GM23338 (cell line): ENCODE measurements at places on chromosomes 5 and 9.

- no peak overlapping the region for H3K4me3 ChIP-seq
- no peaks in the 10 kb centered on the region for H3K4me1 ChIP-seq
- no peak for DNase-seq
- no peaks in the 10 kb centered on the region for H3K27me3 ChIP-seq
These were observed 333.6 kb upstream of the MEF2C start for GRCh38 chr5:89216606-89217005.

DNA sequence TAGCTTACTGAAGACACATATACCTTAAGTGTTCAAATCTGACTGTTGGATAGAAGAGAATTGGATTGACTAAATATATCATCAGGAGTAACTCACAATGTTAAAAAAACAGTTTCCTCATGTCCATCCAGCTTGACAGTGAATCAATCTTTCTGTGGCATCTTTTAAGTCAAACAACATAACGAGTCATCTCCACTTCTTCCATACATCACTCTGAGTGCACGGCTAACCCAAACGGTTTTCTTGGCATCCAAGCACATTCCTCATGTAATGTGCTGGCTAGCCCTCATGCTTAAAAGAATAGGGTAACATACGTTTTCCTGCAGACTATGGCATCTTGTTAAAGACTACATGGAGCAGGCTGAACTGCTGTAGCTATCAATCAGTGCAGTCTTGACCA lies 291.5 kb upstream of the TRPC7 start:
- H3K4me3 ChIP-seq: no peak overlapping the region
- no peaks in the 10 kb centered on the region for H3K4me1 ChIP-seq
- DNase-seq: no peak
- H3K27me3 ChIP-seq: no peaks in the 10 kb centered on the region
- H3K27ac ChIP-seq: no peak overlapping the region

DNA sequence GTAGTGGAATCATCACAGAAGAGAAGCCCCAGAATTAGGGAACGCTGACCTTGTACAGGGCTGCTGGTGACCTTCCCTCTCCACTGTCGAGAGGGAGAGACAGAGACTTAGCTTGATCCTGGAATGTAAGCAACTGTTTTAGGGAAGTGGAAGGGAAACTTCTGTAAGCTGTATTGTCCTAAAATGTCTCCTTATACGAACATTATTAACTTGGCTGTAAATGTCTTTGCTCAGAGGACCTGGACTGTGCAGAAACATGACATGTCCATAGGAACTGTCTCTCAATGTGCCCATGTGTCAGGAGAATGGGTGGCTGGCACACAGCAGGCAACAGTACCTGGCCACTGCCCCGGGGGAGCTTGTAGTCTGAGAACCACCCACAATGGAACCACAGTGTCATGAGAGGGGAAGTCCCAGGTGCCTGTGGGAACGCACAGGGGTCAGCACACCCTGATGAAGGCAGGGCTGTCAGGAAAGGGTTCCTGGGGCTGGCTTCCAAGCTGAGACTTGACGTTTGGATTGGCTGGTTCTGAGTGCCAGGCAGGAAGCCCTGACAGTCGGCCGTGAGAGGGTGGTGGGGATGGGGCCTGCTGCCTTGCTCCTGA lies 34.0 kb downstream of the DAP start:
- no peaks in the 10 kb centered on the region for H3K27me3 ChIP-seq
- H3K36me3 ChIP-seq: no peaks in the 10 kb centered on the region
- no peak overlapping the region for H3K4me3 ChIP-seq

- no peak overlapping the region for H3K27ac ChIP-seq
- H3K4me3 ChIP-seq: no peak overlapping the region
- DNase-seq: no peak
These were observed 5.1 kb downstream of the DBN1 start for GRCh38 chr5:177468329-177468684.

GRCh38 chr5:135357685-135358084 lies 41.3 kb downstream of the MACROH2A1 start:
- no peaks in the 10 kb centered on the region for H3K36me3 ChIP-seq
- no peak for DNase-seq
- H3K4me3 ChIP-seq: no peak overlapping the region
- no peaks in the 10 kb centered on the region for H3K4me1 ChIP-seq
- no peak overlapping the region for H3K27ac ChIP-seq
- no peaks in the 10 kb centered on the region for H3K27me3 ChIP-seq

DNA sequence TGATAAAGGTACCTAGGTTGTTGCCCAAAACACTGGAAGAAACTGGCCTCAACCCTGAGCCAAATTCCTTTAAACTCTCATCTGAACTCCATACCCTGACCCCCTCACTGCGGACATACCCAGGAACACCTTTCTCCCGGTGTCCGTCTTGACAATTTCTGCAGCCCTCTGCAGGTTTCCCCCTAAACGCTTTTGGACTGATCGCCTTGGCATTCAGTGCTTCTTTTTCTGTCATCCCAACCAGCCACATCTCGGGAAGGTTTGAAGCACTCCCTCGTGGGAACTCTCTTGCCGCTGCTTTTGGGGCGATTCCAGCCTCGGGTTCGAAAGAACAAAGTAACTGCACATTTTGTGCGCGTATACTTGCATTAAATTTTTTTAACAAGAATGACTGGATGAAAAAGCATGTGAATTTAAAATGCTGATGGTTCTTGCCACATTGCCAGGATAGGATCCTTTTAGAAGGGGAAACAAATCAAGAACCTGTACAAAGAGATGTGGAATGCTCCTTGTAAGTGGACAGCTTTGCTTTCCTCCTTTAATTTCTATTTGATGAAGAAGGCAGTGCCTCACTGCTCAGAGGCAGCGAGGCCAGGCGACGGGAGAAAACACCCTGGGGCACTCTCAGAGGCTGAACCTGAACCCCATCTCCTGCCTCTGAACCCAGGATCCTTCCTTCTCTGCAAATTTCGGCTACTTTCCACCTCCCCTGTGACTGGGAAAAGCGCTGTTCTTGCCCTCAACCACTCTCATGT lies 615 bp downstream of the PSMD5 start:
- no peaks in the 10 kb centered on the region for H3K27me3 ChIP-seq
- H3K4me3 ChIP-seq: peak overlapping the region; percentile 96
- peaks cover 12% of the 10 kb centered on the region for H3K4me1 ChIP-seq
- H3K36me3 ChIP-seq: peaks cover 4% of the 10 kb centered on the region; the same call in 1 of the 2 replicates
- DNase-seq: peak; percentile 29
- H3K27ac ChIP-seq: peak overlapping the region; percentile 93

- no peak overlapping the region for H3K4me3 ChIP-seq
- no peaks in the 10 kb centered on the region; the same call in 1 of the 2 replicates for H3K36me3 ChIP-seq
- peaks cover 13% of the 10 kb centered on the region for H3K4me1 ChIP-seq
- H3K27me3 ChIP-seq: no peaks in the 10 kb centered on the region
- DNase-seq: no peak
These were observed 31.0 kb upstream of the RPS23 start for GRCh38 chr5:82309091-82309531.

DNA sequence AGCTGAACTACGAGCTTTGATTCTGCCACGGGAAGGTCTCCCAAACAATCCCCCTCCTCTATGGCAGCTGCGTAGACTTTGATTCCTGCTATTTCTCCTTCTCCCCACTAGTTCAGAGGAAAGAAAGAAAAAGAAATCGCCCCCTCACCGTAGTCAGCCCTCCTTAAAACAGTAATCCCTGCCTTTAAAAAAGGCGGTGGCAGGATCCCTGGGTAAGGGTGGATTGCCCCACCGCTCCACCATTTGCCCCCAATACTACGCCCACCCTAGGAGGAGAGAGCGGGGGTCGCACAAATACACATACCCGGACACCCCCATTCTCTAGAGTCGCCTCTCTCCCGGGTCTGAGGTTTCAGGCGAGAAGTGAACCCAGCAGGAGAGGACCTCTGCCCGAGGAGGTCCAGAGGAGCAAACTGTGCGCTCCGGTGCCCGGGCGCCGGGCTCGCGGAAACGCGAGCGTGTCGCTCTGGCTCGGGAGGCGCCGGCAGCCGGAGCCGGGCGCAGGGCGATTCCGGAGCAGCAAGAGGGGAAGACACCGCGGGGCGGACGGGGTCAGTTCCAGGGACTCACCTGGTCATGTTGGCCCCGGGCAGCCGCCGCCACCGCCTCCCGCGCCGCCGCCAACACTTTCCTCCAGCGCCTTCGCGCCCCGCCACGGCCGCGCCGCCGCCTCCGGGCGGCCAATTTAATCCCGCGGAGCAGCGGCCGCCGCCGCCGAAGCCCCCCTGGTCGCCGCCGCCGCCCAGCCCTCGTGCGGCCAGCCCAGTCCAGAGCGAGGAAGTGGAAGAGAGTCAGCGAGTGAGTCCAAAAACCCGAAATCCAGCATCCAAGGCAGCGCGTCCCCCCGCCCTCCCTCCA lies 1057.7 kb upstream of the DMAC1 start:
- DNase-seq: peak; percentile 68
- H3K36me3 ChIP-seq: no peaks in the 10 kb centered on the region
- peaks cover 24% of the 10 kb centered on the region for H3K27me3 ChIP-seq
- peaks cover 35% of the 10 kb centered on the region for H3K4me1 ChIP-seq

GRCh38 chr5:16773991-16774390 lies 157.2 kb upstream of the RETREG1 start:
- DNase-seq: no peak
- no peaks in the 10 kb centered on the region for H3K36me3 ChIP-seq
- no peak overlapping the region for H3K27ac ChIP-seq
- H3K27me3 ChIP-seq: no peaks in the 10 kb centered on the region

GRCh38 chr5:167664222-167664804 lies 627.1 kb upstream of the WWC1 start:
- no peak overlapping the region for H3K27ac ChIP-seq
- H3K4me3 ChIP-seq: no peak overlapping the region
- no peak for DNase-seq
- H3K4me1 ChIP-seq: peaks cover 8% of the 10 kb centered on the region; the same call in 1 of the 2 replicates
- no peaks in the 10 kb centered on the region for H3K27me3 ChIP-seq

DNA sequence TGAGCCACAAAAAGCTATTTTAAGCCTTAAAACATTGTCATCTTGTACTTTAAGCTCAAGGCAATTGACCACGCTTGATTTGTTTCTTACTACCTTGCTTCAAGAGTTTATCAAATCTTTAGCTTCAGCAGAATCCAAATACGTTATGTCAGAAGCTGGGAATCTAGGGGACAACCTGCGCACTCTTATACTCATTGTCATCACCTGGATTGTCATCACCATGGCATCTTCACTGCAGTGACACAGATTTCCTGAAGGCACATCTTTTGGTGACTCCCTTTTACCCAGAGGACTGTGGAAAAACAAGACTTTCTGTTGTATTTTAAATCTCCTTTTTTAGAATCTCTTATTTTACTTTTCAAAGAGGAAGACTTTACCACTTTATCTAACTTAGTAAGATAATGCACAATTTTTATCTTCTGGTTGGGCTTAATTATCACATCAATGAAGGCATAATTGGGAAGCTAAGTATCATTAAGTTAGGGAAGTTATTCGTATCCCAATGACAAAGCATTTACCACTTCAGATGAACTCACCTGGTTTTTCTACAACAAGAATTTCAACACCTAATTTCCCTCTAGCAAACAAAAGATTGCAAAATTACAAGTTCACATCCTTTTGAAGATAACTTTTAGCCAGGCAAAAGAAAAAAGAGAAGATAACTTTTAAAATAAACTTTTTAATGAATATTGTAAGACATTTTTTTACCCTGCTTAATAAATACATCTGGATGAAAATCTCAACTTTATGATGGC lies 162.0 kb downstream of the DOCK2 start:
- no peak for DNase-seq
- peak overlapping the region; percentile 47; the same call in 1 of the 2 replicates for H3K27ac ChIP-seq
- no peaks in the 10 kb centered on the region for H3K27me3 ChIP-seq
- no peaks in the 10 kb centered on the region for H3K36me3 ChIP-seq
- peak overlapping the region; percentile 5; the same call in 1 of the 2 replicates for H3K4me3 ChIP-seq
- H3K4me1 ChIP-seq: peaks cover 17% of the 10 kb centered on the region

GRCh38 chr9:85740787-85741094 lies 1.0 kb downstream of the AGTPBP1 start:
- peak overlapping the region; percentile 74; the same call in 1 of the 2 replicates for H3K27ac ChIP-seq
- H3K36me3 ChIP-seq: no peaks in the 10 kb centered on the region
- DNase-seq: no peak
- no peaks in the 10 kb centered on the region for H3K27me3 ChIP-seq
- peaks cover 42% of the 10 kb centered on the region for H3K4me1 ChIP-seq

DNA sequence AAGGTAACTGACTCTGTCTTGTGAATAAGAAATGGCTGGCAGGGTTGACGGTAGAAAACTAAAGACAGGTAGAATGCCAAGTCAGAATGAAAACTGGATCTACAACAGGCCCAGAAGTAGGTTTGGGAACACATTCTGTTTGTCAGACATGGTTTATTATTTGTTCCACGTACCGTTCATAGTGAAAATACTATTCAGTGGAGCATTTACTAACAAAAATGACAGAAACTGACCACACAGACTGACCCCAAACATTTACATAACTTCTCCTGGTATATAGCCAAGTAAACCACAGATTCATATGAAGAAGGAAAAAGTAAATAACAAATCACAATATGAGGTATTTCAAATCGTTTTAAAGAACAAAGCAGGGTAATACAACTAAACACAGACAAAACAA lies 73.7 kb downstream of the SLC38A9 start:
- no peak for DNase-seq
- H3K27me3 ChIP-seq: no peaks in the 10 kb centered on the region
- peaks cover 23% of the 10 kb centered on the region for H3K4me1 ChIP-seq

DNA sequence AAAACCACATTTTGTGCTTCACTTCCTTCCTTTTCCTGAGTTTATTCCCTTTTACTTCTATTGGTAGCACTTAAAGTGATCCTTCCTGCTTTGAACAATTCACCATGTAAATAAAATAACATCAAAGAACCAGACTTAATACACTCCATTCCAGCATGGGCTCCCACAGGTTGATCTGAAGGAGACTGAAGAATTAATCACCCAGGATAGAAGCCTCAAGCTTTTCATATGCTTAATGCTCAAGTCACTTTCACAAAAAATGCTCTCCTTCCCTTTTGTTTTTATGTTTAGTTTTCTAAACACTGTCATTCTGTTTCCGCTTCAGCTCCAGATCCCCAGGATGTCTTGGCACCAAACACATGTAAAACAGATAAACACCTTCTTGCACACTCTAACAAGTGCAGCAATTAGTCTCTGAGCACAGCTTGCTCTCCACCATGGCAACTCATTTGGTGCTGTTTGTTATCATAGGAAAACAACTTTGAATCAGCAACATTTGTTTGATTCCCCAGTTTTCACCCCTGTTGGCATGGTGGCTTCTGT lies 37.0 kb downstream of the DMRTA1 start:
- H3K4me1 ChIP-seq: peaks cover 31% of the 10 kb centered on the region
- peak; percentile 32 for DNase-seq
- H3K4me3 ChIP-seq: no peak overlapping the region
- H3K36me3 ChIP-seq: no peaks in the 10 kb centered on the region
- no peak overlapping the region for H3K27ac ChIP-seq
- H3K27me3 ChIP-seq: no peaks in the 10 kb centered on the region

GRCh38 chr5:153672347-153673090 lies 182.0 kb downstream of the GRIA1 start:
- no peak overlapping the region for H3K27ac ChIP-seq
- H3K4me3 ChIP-seq: no peak overlapping the region
- no peaks in the 10 kb centered on the region for H3K36me3 ChIP-seq
- H3K4me1 ChIP-seq: no peaks in the 10 kb centered on the region

GRCh38 chr9:105138306-105138801 lies 106.1 kb upstream of the SLC44A1 start:
- peak overlapping the region; percentile 24; the same call in 1 of the 2 replicates for H3K4me3 ChIP-seq
- peak overlapping the region; percentile 64 for H3K27ac ChIP-seq
- DNase-seq: peak; percentile 72
- H3K4me1 ChIP-seq: peaks cover 18% of the 10 kb centered on the region
